Fibroblast of skin of scalp (primary cell): ENCODE measurements at places on chromosomes 7 and 10.

DNA sequence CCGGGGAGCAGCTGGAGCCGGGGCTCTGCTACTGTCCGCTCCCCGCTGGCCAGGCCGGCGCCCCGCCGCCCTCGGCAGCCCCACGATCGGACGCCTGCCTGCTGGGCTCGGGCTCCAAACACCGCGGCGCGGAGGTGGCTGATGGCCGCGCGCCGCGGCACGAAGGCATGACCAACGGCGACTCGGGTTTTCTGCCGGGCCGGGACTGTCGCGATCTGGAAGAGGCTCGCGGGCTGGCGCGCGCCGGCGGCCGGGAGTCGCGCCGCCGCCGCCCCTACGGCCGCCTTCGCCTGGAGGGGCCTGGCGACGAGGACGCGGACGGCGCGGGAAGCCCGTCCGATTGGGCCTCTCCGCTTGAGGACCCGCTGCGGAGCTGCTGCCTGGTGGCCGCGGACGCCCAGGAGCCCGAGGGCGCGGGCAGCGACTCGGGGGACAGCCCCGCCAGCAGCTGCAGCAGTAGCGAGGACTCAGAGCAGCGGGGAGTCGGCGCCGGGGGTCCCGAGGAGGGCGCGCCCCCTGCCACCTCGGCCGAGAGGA, 570 bp downstream of the TBC1D12 start:
- peak; percentile 46 for DNase-seq

DNA sequence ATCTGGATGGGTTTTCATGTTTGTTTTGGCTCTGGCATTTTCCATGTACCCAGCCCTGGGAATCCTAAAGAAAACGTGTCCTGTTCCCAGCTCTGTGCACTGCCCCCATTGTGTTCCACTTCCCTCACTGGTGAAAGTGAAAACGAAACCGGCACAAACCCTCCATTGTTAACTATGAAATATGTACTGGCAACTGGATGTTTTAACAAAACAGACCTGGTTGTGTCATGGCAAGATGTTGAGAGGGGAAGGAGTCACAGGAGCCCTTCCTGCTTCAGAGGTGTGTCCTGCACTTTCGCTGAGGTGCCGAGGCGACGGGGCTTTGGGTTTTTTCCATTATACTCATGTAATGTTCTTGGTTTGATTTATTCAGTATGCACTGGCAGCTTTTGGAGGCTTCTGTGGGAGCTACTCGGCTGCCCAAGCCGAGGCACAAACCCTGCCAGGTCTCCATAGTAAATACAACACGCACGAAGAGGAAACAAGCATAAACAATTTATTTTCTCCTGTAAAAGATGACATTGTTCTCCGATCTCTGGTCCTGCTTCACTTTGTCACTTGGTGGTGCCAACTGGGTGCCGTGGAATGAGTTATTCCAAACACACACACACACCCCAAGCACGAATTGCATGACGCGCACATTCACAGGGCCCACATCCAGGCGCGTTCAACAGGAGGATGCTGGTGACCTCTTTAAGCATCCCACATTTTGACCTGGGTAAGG, 118.2 kb downstream of the CDK6 start:
- peak; percentile 46 for DNase-seq

DNA sequence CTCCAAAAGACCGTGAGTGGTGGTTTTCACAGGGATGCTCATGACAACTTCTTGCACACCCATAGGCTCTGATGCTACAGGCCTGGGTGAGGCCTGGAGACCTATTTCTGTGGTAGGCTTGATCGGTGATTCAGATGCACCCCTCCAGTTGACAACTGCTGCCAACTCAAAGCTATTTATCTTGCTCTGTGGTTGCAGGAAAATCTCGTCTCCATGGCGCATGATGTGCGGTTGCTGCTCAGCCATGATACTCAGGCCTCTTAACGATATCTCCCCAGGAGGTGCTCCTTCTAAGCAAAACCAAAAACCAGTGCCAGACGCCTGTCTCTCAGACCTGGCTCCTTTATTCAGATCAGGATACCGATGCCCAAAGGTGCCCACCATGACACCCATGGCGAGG, 31.4 kb downstream of the C10orf90 start:
- DNase-seq, result no peak

DNA sequence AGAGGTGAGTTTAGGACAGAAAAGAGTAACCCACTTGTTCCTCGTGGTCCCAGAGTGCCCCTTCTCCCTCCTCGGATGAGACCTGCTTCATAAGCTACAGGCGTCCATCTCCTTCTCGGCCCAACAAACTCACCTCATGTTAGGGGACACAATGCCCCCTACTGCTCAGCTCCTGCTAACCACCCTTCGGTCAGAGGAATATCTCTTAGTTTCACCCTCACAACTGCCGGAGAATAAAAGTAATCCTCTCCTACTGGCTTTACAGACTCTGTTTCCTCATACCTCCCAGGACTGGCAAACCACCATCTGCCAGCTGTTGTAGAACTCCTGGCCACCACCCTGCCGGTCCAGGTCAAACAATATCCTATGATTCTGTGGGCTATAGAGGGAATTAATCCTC, 3.2 kb downstream of the AKR1B15 start:
- DNase-seq, result no peak

- DNase-seq, result peak; percentile 90
Observed at GRCh38 chr10:84539216-84539615, 210.8 kb downstream of the CCSER2 start.

GRCh38 chr7:119033641-119034040, 809.1 kb downstream of the ANKRD7 start:
- DNase-seq, result no peak

DNA sequence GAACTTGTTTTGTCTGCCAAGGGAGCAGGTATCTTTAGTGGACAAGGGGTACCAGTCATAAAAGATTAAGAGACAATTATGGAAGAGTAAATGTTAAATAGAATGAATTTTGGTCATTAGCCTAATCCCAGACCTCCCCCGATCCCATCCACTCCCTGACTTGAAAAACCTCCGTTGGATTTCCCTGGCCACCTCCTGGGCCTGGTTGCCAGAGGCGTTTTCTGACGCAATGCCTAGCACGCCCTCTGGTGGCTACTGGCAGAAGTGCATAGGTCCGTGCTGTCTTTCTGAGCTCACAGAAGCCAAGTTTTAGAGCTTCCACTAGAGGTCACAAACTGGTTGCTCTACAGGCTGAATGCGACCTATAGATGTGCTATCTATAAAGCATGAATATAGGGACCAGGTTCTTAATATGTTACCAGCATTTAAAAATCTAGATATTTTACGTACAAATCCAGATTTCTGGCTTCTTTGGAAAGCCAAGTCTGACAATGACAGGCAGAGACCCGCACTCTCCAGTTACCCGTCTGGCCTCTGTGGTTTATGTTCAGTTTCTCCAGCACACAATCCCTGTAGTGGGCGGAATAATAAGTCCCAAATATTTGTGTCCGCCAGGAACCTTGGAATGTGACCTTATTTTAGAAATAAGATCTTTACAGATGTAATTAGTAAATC, 39.8 kb downstream of the SPOCK2 start:
- peak; percentile 93 for DNase-seq

GRCh38 chr7:1468643-1469298, 9.5 kb upstream of the MICALL2 start:
- DNase-seq, result no peak

DNA sequence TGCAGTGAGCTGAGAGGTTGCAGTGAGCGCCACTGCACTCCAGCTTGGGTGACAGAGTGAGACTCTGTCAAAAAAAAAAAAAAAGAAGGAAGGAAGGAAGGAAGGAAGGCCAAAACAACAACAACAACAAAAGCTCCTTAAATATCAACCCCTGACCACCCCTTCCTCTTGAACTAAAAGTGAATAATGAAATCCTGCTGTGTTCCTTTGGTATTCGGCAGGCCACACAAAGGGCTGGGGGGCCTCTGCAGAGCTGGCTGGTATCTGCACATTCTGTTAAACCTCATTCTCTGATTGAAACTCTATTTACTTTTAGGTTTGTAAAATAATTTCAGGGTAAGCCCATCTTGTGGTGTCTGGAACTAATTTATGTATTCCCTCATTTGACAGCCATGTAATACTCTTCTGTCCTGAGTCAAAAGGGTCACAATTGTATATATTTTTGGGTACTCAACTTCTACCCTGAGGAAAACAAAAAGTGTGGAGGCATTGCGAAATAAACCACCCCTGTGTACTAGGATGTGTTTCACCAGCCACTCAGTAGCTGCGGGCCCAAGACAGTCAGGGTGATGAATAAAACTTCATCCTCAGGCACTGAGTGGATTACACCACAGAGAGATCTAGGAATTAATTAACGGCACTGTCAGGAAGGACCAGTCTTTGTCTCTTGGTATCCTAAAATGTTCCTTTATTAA, 446.4 kb upstream of the PFKP start:
- DNase-seq, result no peak

- no peak for DNase-seq
Observed at GRCh38 chr7:53602817-53603418, 567.5 kb downstream of the POM121L12 start.

DNA sequence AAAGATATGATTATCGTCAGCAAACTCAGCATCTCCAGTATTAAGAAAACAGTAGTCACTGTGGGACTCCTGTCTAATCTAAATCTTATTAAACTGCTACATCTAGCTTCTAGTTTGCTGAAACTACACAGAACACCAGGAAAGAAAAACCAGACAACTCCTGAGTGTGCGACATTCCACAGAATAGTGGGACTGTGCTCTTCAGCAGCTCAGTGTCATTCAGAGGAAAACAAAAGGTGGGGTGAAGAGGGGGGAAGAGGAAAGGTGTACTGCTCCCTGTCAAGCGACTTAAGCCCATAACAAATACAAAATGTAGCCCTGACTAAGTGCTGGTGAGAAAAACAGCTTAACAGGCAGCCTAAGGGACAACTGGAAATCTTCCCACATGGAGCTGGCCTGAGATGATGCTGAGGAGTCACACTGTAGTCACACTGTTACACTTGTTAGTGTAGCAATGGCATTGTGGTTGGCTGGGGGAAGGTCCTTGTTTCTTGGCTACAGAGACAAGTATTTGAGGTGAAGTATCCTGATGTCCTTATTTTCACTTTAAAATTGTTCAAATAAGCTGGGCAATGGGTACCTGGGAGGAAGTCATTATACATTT, 135.5 kb downstream of the USP6NL start:
- DNase-seq, result no peak

DNA sequence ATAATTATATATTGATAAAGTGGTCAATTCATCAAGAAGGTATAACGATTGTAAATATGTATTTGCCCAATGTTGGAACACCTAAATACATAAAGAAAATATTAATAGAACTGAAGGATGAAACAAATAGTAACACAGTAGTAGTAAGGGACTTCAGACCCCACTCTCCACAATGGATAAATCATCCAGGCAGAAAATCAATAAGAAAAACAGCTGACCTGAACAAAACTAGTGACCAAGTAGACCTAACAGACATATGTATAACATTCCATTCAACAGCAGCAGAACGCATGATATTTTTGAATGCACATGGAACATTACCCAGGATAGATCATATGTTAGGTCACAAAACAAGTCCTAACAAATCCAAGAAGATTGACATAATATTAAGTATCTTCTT, 286.1 kb upstream of the BMPER start:
- no peak for DNase-seq
